ENCODE measurements at places on chromosomes 7 and 10.

DNA sequence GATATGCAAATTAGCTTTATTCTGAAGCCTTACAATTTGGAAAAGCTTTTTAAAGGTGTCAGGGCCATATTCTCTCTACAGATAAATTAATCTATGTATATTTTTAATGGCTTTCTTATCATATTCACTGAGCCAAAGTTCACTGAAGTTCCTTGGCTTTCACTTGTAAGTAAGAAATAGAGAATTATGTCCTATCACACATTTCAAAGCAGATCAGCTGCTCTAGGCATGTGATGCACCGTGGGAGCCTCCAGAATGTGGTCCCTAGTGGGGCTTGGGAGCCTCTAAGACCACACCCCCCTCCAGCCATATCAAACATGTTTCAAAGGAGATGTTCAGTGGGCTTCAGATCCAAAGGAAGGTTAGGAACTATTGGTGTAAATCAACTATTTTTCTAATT is 51.5 kb downstream of the LAMB4 start:
- DNase-seq: no peak

GRCh38 chr7:114832906-114833595 is 88.8 kb upstream of the MDFIC start:
- DNase-seq: no peak

DNA sequence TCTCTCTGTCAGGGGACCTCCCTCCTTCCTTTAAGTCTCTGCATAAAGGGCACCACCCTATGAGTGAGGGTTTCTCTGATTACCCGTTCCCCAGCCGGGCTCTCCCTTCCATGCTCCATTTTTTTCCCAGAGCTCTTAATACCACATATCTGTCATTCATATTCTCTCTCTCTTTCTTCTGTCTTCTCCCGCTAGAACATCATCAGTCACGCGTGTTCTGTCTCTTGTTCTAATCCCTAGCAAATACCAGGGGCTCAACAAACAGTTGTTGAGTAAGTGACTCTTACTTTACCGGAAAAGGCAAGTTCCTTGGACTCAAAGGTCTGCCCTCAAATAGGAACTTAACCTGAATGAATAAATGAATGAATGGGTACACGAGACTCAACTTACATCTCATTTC is 68.5 kb downstream of the RSU1 start:
- DNase-seq: no peak

- no peak for DNase-seq
Observed at GRCh38 chr7:156063241-156063810, 251.1 kb upstream of the SHH start.

DNA sequence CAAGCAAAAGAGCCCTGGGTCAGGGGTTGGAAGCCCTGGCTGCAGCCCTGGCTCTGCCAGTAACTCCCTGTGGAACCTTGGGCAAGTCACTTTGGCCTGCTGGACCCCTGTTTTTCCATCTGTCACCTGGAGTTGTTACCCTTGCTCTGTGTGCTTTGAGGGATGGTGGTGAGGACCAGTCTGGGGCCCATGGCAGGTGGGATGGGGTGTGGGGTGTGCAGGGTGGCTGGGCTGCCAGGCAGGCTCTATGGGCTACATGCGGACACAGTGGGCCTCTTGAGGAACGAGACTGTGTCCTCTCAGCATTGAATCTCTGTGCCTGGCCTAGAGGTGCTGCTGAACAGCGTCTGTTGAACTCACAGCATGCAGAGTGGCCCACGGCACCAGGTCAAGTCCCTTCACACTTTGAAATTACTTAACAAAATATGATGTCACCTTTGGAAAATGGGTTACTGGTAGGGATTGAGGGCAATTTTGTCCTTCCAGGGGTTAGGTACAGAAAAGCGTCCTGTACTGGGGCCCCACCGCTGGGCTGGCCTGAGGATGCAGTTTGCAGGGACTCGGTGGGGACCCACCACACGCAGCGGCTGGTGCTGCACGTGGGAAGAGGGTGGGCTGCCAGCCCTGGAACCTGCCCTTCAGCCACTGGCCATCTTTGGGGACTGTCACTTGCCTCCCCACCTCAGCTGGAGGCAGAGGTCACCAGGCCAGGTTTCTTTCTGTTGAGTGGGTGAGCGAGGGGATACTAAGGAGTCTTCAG is 45.3 kb downstream of the PRF1 start:
- no peak for DNase-seq

GRCh38 chr10:113073549-113074189 is 123.6 kb downstream of the TCF7L2 start:
- DNase-seq: peak; percentile 90

DNA sequence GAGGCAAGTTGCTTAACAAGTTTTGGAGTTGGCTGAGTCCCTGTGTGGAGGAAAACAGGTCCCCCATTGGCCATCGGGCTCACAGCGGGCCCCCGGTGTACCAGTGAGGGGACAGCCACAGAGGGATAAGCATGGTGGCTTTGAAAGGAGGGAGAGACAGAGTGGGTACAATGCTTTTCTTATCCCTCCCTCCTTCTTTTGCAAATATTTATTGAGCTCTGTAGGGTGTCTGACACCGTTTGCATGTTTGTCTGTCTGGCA is 2.8 kb downstream of the HTRA1 start:
- DNase-seq: no peak

DNA sequence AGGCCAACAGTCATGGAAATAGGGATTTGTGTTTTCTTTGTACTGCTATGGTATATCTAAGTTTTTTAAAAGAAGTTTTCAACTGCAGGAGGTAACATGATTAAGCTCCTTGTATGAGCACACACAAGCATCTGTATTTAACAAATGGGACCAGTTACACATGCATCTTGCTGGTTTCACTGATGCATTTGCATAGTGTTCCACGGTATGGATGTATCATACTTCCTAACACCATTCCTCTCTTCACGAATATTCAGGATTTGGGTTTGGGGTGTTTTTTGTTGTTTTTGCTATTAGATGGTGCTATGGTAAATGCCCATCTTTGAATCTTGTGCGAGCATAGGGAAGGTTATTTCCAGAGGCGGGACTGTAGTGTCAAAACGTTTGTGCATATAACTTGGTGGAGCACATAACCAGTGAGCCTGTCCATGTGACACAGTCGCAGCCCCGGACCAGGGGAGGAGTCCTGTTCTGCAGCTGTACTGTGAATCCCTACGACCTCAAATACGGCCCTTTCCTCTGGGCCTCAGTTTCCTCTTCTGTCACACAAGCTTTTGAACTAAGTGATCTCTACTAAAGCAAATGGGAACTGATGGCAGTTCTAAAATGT is 1.9 kb downstream of the H2BK1 start:
- DNase-seq: no peak

DNA sequence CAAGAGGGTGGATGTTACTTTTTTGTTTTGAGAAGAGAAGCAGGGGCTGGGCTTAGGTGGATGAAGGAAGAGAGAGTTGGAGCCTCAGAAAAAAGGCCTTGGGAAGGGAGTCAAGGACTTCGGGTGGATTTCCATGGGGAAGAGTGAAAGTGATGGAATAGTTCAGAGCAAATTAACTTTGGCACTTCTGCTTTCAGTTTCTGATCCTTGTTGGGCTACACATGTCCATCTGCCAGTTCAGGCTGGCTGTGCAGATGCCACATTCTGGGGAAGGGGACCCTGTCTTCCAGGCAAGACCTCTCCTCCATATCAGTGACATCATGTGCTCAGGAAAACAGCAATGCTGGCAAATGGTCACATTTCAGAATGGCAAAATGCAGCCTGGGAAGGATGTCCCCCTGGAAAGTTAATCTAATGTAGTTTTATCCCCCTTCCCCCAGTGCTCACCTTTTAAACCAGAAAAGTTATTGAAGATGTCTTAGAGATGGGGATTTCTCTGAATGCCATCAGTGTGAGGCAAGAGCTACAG is 86.0 kb downstream of the WDFY4 start:
- DNase-seq: no peak

DNA sequence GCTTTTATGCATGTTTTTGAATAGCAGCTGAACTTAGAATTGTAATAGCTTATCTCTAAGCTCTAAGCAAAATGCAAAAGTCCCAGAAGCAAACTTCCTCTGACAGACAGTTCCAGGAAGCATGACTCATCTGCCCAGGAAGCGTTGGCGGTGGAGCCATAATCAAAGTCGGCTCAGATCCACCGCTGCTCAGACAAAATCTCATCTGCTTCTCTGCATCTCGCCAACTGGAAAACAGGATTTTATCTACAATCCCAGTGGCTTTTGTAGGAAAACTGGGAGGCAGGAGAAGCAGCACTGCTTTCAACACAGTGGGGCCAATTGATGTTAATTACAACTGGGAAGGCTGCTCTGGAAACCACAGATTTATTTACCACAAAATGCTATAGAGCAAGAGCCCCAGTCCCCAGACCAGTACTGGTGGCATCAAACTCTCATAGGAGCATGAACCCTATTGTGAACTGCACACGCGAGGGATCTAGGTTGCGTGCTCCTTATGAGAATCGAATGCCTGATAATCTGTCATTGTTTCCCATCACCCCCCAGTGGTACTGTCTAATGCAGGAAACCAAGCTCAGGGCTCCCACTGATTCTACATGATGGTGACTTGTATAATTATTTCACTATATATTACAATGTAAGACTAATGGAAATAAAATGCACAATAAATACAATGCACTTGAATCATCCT is 99.9 kb downstream of the CUBN start:
- peak; percentile 83 for DNase-seq

GRCh38 chr10:24385776-24386175 is 176.8 kb downstream of the KIAA1217 start:
- DNase-seq: no peak

GRCh38 chr10:78513986-78514385 is 480.3 kb downstream of the RPS24 start:
- no peak for DNase-seq

- no peak for DNase-seq
Observed at GRCh38 chr7:112798274-112799159, 8.3 kb upstream of the TMEM168 start.

- no peak for DNase-seq
Observed at GRCh38 chr10:36254199-36254598, 612.1 kb upstream of the FZD8 start.

DNA sequence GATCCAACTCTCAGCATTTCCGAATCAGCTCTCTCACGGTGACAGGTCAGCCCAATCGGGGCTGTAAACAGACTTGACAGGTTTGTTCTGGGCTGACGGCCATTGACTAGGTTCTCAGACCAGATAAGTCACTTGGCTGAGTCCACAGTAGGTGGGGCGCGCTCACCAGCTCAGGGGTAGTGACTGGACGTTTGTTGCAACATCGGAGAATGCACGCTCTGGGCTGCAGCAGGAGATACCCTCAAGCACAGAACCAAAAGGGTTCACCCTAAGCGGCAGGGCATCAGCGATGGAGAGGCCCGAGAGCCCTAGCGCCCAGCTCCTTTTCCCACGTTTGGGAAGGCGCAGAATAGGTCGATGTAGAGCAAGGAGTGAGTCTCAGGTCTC is 1.8 kb downstream of the KLLN start:
- peak; percentile 86 for DNase-seq

- peak; percentile 96 for DNase-seq
Observed at GRCh38 chr10:13787015-13787421, 200.3 kb downstream of the PRPF18 start.

GRCh38 chr7:29486191-29486700 is 77.4 kb upstream of the PRR15 start:
- DNase-seq: no peak

DNA sequence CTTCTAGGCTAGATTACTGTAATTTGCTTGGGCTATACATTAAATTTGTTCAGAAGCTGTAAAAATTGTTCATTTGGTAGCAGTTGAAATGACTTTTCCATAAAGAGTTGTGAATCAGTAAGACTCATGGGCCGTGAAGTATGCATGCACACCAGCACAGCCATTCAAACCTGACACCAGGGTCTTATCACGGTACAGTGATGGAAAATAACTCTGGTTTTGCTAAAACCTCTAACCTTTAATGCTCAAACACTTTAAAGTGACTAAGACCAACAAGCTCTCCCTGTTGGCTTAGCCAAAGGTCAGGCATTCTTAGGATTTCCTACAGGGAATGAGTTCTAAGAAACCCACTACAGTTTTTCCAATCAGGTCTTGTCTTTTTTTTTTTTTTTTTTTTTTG is 11.5 kb downstream of the ARL3 start:
- no peak for DNase-seq

DNA sequence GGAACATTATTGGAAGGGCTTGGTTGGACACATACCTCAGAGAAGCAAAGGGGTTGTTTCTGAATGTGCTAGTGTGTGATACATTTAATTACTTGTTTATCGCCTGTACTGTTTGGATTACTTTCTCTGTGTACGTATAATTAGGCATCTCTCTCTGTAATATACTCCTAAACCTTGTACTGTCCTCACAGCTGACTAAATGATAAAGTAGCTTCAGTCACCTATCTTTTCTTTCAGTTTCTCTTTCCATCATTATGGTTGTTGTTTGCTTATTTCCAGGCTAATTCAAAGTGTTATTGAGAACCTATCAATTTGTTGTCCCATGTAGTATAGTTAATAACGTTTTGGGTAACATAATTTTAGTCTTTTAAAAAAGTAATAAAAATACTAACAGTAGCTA is 34.0 kb downstream of the MXI1 start:
- no peak for DNase-seq

GRCh38 chr10:102065561-102066398 is 631 bp downstream of the HPS6 start:
- no peak for DNase-seq

DNA sequence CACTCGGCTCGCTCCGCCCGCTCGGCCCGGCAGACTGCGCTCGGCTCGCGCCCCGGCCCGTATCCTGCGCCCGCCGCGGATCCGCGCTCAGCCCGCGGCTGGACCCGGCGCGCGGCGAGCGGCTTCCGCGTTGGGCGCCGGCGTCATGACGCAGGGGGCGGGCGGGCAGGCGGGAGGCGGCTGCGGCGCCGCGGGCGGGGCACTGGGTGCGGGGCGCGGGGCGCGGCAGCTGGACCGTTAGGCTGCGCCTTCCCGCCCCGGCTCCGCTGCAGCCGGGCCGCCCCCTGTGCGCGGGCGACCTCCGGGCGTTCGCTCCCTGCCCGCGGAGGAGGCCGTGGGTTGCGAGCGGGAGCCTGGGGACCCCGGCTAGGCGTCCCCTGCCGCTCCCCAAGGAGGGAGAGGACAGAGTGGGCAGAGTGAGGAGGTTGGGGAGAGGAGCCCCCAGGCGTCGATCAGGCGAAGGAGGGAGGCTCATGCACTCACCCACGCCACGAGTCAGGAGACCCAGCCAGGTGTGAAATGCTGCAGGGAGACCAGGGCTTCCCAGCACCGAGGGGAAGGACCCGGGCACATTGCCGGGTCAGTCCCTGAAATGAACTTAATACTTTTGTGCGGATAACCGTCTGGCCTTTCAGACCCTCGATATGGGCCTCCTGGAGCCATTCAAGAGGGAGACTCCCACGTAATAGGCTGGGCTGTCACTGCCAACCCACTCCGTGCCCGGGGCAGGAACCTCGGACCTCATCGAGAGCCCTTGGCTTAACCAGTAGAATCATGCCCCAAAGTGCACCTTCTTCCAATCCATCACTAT is at the start of gene PIP4K2A:
Gene PIP4K2A (minus strand): TSS at position 100 of the 811 bp plus-strand sequence. CDS start 252 bp downstream, outside the sequence.
- DNase-seq: peak; percentile 68

GRCh38 chr7:121931149-121931902 is 58.4 kb downstream of the PTPRZ1 start:
- peak; percentile 29 for DNase-seq
